ENCODE measurements at places on chromosomes 3 and 15.

DNA sequence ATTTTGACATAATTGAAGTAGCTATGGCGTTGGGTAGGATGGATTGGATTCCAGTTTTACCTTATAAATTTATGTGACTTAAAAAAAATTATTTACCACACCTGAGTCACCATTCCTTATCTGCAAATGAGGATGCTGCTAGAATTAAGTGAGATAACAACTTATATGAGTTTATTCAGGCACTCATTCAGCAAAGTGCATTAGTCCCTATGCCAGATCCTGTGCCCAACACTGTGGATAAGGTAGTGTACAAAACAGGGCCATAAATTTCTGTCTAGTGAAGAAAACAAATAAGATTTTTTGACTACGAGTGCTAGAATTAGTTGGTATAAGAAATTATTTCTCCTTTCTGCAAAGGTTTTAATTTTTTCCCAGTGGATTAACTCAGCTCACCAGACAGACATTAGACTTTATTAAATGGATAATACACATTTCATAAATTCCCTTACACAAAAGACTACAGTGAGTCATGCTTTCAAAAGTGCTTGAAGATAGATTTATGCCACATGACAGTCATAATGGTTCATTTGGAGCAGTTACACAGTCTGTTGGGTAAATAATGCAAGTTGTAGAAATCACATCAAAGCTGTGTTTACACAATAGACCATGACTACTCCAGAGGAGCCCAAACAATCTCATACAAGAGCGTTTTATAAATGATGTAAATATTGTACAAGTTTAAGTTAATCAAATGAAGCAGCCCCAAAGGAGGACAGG lies 129.9 kb upstream of the TGFBR2 start:
- DNase-seq, result no peak

- DNase-seq, result no peak
Measured at GRCh38 chr3:82002491-82002890, 241.0 kb upstream of the GBE1 start.

GRCh38 chr3:172648747-172649146 lies 62.1 kb downstream of the NCEH1 start:
- peak; percentile 21 for DNase-seq

DNA sequence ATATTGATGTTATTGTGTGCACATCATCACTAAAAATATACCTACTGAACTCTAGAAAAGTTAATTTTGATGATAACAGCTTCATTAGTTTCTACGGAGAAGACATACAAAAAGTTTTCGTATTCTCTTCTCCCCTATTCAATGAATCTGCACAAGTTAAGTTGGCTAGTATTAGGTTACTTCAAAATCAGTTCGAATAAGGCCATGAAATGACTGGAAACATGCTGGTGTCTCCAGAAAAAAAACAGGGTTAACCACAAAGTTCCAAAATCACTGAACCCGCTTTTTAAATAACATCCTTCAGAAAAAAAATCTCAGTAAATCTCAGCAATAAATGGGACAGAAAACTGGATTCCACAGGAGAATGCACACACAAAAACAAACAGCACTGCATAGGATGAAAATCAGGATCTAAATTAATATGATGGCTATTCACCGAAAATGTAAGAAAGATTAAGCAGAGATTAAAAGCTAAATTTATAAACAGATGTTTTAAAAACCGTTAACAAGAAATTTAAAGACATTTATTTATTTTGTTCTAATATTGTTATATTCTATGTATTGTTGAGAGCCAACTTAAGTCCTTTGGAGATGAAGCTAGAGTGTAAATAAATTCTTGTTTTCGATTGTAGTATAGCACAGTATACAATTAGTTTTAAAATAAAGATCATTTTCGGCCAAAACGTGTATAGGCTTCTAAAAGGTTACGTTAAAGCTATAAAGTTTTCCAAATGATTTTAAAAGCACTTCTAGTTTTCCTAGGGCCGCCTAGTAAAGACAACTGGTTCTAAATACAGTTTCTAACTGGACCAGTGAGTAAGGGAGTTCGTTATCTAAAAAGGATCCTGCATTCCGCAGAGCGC lies 1.0 kb downstream of the IGSF11 start:
- DNase-seq, result no peak

GRCh38 chr3:188620752-188621151 lies 466.8 kb downstream of the LPP start:
- DNase-seq, result no peak

Measured in NCI-H510A treated with DMSO at 0.1 percent for 48 hours (cell line).